ENCODE measurements at places on chromosomes 2 and 18.

- no peak for DNase-seq
Observed at GRCh38 chr2:97950329-97951154, 45.2 kb downstream of the TMEM131 start.

DNA sequence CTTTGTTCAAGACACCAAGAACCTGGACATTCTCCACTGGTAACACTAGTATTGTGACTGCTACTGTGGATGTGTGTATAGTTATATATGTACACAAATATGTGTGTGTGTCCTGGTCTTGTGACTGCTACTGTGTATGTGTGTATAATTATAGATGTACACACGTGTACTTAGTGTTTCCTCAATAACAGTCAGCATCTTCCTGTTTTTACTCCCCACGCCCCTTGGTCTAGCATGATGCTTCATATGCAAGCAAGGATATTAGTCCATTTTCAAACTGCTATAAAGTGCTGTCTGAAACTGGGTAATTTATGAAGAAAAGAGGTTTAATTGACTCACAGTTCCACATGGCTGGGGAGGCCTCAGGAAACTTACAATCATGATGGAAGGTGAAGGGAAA, 802.7 kb downstream of the RNF144A start:
- no peak for DNase-seq

DNA sequence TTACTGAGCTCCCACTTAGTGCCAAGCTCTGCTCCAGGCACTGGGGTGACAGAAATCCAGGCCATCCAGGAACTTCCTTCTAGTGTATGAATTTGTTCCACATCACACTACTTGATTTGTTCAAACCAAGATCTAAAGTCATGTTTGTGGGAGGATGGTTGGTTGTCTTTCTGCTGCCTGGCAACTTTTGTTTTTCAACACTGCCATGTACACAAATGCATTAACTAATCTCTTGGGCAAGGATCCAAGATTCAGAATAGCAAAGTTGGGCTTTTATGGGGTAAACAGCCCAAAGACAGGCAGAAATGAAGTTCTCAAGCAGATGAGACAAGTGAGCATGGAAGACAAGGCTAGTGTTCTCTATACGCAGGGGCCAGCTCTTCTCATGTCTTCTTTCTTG, 53.4 kb upstream of the PROKR1 start:
- no peak for DNase-seq

DNA sequence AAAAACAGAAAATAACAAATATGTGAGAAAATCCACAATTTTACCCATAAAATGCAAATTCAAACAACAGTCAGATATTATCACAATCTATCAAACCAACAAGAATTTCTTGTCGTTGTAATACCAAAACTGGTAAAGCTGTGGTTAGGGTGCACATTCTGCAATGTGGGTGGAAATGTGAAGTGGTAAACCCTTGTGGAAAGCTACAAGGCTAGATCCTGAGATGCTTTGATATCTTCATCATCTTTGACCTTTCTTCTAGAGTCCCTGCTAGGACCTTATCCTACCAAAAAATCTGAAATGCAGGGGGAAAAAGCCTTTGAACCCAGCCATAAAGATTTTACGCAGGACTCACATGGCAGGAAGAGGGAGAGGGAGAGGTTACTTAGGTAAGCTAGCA, 17.2 kb upstream of the ATG16L1 start:
- no peak for DNase-seq

DNA sequence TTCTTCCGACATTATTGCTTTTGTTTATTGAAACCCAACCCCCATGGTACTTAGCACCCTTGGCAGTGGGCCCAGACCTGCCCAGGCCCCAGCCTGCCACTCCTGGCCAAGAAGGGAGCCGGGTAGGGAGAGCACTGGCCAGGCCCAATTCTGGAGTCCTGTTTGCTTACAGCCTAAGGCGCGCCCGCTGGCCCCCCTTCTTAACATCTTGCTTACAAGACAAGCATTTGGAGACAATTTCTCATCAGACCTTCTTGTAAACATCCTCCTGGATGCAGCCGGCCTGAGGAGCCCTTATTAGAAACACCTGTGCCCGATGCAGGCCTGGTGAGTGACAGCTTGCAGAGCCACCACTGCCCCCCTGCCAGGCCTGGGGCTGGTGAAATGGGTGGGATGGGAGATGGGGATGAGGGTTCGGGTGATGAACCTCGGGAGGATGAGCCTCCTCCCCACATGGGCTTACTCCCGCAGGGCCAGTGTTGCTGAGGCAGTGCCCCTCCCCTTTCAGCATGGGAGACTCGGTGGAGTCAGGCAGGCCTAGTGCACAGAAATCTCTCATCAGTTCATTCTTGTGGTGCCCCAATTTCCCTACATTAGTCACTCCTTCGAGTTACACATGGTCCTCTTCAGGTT, 217.5 kb downstream of the CYP26B1 start:
- DNase-seq = peak; percentile 61

DNA sequence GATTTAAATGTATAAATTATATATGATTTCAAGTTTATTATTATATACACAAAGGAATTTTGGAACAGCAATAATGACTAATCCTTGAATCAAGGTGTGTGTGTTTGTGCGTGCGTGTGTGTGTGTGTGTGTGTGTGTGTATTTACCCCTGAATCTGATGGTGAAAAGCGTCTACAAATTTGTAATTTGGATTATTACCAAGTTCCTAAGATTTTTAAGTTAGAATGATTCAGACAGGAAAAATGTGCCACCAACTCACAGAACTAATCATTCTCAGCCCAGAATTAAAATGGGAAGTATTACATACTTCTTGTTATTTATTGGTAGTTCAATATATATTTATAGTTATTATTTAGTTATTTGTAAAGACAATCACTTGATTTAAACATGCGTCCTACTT, 12.3 kb downstream of the CALCRL start:
- no peak for DNase-seq

DNA sequence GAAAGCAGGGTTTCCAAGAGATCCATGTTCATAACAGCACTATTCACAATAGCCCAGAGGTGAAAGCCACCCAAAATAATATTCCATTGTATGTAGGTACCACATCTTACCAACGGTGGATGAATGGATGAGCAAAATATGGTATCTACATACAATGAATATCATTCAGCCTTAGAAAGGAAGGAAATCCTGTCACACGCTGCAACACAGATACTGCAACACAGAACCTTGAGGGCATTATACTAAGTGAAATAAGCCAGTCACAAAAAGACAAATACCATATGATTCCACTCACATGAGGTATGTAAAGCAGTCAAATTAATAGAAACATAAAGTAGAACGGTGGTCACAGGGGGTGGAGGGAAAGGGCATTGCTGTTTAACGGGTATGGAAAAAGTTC, 155.7 kb downstream of the DTNB start:
- no peak for DNase-seq

- DNase-seq = no peak
Observed at GRCh38 chr2:200670313-200670712, 84.5 kb downstream of the AOX1 start.

DNA sequence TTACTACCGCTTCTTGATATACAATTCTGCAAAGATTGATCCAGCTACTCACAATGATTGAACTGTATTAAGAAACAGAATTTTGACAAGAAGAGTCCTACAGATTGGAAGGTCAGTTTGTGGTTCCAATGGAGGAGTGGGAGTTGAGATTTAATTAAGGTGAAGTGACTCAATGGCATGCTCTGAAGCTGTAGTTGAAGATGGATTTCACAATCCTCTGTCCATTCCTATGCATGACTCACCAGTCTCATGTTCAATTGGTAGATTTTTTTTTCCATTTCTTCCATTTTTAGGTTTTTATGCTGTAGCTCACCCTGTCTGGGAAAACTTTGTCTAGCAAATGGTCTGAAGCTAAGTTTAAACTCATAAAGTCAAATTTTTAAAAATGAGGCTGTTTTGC, 83.3 kb downstream of the DPP4 start:
- no peak for DNase-seq

GRCh38 chr2:120318626-120319025, 27.3 kb upstream of the INHBB start:
- DNase-seq = no peak

DNA sequence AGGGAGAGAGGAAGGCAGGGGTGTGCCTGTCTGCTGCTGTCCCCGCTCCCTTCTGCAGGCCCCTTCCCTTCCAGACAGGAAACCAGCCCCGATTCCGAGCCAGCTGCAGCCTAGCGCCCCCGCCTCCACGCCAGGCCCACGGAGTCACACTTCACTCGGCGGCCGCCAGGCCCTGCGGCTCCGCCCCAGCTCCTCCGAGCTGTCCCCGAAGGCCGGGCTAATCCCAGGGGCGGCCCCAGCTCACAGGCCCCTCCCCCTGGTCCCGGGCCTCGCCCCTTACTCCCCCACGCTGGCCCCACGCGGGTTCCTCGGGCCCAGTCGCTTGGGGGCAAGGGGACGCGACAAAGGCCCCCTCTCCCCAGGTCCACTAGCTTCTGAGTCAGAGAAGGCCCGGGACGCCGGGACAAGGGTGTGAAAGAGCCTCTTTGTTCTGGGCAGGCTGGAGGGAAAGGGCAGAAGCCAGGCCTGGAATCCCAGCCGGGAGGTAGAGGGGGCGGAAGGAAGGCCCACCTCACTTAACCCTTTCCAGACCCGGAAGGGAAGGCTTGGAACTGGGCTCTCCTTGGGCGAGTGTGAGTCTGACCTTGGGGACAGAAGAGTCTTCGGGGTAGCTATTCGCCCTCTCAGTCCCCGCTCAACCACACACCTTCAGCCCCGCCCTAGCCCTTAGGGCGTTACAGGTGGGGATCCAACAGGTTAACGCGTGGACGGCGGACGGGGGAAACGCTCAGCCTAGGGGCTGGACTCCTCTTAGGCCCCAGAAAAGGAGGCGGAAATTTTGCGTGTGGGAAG, 1.2 kb downstream of the RTKN start:
- peak; percentile 92 for DNase-seq

GRCh38 chr2:61980758-61981157, 75.3 kb downstream of the COMMD1 start:
- no peak for DNase-seq

DNA sequence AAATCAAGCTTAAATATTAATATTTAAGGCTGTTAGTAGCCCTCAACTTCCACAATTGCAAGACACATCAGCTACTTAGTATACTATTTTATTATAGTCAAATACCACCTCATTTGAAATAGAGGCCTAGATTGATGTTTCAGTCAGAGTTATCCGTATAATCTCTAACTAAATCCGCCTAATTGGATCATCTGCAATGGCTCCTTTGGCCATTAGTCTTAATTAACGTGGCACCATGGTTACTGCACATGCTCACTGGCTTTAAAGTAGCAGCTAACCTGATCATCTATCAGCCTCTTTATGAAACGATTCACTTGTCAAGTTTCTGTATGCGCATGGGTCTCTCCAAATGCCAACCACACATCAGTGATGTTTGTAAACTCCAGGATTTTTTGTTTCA, 112.3 kb downstream of the COLEC12 start:
- no peak for DNase-seq

- no peak for DNase-seq
Observed at GRCh38 chr18:36387310-36387709, 89.8 kb downstream of the FHOD3 start.

DNA sequence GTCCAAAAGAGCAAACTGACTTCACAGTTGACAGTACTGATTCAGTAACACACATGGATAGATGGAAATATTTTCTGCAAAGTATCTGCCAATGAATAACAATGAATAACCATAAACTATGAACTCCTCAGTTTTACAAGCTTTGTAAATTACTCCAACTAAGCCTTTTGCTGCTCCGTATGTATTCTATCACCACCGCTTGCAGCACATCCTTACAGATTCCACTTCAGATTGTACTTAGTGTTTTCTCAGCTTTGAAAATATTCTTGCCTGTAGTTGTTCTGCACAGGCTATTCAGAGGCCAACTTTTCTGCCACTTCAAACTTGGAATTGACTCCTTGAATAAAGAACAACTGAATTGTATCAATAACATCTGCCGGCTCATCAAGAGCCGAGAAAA, 36.2 kb downstream of the TLK1 start:
- DNase-seq = no peak

DNA sequence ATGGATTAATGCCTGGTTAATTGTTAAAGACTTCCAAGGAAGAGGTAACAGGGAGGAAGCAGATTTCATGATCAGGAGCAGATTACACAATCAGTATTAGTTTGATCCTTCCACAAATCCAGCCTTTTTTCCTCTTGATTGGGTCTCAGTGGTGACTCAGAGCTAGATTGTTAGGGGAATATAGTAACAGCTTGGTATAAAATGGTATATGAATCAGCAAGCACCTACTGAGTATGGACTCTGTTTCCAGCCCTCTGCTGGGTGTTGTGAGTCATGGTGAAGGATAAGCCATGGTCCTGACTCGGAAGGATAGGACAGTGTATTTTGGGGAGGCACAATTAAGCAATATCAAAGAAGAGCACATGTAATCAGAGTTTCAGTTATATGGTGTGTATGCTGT, 272.4 kb upstream of the DPP10 start:
- no peak for DNase-seq

DNA sequence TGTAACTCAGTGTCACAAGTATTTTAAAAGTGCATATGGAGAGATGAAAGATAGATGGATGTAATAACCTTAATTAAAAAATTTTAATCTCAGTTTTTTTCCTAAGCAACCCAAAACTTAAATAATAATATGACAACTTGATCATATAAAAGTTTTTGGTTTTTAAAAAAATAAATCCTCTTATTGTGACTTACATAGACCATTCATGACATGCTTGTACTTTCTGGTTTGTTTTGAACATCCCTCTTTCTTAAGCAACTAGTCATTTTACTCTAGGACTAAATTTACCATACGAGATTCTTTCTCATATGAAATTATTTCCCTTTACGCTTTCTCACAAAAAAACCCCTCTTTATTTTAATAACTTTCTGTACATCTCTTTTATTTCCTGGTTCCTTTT, 6.5 kb upstream of the PLA2R1 start:
- no peak for DNase-seq

GRCh38 chr2:37472959-37473358, 128.5 kb downstream of the QPCT start:
- peak; percentile 67 for DNase-seq

DNA sequence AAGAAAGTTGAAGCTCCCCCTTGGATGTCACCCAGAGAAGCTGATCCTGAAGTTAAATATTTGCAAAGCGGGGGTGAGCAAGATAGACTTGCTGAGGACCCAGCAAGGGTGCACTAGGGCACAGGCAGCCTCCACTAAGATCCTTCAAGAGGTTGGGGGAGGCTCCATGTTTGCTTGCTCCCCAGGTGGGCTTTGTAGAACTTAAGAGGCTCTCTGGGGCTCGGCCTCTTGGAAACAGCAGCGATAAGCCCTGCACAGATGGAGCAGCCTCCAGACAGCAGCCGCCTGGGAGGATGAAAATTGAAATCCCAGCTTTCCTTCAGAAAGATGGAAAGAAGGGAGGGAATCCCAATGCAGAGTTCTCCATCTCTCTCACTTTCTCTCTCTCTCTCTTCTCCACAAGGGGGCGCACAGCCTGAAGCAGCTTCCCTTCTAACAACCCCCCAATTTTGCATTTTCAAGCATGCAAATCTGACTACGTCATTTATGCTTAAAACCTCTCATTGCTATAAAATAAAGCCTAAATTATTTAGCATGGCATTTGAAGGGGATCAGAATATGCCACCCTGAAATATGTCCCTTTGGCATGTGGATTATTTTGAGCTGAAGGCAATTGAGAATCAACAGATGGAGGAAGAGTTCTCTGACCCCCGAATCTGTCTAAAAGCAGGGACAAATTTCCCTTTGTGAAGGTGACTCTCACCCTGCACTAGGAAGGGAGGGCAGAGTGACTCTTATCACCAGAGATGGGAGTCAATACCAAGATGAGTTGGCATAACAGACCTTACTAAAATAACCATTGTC, 185.7 kb upstream of the KLHL29 start:
- DNase-seq = no peak

- DNase-seq = no peak
Observed at GRCh38 chr2:29119211-29119610, 4.0 kb downstream of the CLIP4 start.

- DNase-seq = no peak
Observed at GRCh38 chr2:60468382-60469085, 84.9 kb downstream of the BCL11A start.

All from upper lobe of right lung (tissue), 1 donor.